Activated CD4-positive, alpha-beta T cell treated with anti-CD3 and anti-CD28 coated beads for 4 hours (primary cell): ENCODE measurements at places on chromosomes 5 and 9.

DNA sequence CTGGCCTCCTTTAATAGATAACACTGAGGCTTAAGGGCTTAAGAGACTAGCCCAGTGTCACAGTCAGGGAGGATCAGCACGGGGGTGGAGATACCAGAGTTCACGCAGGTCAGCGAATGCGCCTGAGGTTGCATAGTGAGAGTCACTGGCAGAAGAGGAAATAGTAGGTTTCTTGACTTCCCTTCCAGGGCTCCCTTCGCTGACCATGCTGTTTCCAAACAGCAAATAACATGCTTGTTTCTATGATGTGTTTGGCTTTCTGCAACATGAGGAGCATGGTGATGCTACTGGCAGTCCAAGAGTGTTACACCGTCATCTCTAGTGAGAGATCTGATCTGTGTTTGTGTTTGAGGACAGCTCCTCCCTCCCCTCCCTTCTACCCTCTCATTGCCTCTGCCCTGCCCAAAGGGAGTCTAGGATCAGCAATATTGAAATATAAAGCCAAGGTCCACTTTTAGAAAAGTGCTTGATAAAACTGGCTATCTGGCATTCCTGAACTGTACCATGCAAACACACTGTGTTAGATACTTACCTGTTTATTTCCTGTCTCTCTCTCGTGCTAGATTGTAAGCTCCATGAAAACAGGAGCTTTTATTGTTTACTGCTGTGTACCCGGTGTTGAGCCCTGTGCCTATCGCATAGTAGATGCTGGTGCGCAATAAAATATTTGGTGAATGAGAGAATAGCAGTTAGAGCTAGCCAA lies 12.3 kb downstream of the TLE4 start:
- DNase-seq = peak; percentile 23

DNA sequence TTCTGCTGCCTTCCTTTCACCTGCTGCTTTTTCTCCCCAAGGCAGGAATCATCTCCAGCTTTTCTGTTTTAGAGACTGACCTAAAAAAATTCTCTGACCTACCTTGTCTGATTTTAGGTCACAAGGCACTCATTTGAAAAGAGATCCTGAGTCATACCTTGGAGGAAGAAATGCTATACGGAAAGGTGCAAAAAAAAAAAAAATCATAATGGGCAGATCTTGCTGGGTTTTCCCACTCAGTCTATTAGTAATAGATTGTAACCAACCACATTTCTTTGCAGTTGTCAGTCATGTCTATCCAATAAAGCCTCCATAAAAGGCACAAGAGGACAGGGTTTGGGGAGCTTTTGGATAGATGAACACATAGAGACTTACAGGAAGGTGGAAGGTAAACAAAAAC lies 70.0 kb downstream of the MTREX start:
- no peak for DNase-seq

DNA sequence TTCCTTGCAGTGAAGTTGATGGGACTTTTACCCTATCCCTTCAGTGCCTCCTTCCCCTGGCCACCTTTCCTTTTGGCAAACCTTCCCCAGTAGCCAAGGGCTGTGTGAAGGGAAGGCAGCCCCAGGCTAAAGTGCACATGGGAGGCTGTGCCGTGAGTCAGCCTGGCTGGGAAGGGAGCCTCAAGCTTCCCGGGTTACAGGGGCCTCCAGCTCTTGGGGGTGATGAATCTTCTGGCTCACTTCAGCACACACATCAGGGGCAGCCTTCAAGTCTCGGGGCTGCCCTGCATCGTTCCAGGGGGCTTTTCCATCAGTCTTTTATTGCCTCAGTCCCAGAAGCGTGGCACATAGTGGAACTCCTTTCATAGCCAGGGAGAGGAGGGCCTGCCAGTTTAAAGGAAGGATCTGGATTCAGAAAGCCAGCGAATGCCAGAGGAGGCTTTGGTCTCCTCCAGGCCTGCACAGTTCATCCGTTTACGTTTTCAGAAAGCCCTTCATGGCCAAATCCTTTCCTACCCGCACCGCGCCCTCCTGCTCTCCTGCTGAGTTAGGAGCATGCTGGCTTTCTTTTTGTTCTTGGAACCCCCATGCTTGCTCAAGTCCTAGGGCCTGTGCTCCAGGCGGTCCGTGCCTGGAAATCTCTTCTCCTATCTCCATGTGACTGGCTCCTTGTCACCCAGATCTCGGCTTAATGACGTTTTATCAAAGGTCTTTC lies 134.8 kb upstream of the KLF4 start:
- no peak for DNase-seq

DNA sequence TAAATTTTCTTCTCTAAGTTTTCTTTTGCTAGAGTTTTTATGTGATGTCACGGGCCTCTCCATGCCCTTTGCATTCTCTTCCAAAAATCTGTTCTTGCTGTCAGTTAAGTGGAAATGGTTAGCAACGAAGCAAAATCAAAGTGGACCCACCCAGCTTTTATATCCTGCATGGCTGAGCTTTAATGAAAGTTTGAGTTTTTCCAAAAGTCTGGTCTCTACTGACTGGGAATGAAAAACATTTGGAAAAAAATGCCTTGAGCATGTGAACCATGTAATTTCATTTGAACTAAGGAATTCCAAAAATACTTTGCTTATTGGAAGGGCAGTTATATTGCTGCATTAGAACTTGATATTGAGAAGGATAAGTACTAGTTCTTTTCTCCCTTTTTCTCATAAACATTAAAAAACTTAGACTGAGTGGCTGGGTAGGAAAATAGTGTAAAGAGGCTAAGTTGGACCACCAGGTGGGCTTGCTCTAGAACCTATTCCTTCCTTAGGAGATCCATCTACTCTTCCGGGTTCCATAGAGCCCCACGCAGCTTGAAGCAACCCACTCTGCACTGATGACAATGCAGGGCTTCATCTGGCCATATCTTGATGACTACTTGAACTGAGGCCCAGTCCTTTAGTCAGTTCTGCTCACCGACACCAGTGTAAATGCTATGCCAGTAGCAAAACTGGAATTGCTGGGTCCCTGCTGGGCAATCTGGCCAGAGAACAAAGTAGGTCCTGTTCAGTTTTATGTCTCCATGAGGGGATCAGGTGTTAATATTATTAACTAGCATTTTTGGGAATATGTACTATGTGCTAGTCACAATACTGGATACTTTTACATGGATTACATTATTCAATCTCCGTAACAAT lies 17.4 kb upstream of the RIC1 start:
- no peak for DNase-seq

GRCh38 chr5:96936431-96937320 lies 796 bp downstream of the LNPEP start:
- DNase-seq = peak; percentile 31

DNA sequence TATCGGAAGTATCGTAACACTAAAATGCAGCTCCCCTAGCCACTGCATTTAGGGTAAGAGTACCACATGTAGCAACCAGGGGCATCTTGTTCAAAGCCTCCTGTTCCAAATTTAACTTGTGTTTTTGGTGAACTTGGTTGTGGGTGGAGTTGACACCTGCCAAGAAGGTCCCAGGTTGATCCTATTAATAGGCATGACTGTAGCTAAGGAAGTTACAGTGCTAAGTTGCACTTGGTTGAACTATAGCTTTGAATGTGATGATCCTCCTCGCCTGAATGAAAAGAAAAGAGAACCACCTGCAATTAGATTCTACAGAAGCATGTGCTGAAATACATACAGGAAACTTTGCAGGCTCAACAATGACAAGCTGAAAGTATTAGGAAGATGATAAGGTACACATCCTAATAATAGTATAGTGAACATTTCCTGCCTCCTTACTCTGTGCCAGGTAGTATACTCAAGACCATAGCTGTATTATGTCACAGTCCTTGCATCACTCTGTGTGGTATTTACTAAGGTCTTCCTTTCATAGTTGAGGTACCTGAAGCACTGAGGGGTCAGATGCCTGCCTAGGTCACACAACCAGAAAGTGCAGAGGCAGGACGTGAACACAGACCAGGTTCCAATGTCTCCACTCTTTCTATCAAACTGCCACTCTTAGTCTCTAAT lies 64.5 kb upstream of the PIP5K1B start:
- DNase-seq = no peak

- DNase-seq = no peak
Observed at GRCh38 chr9:129561594-129562281, 59.2 kb downstream of the C9orf50 start.

- DNase-seq = no peak
Observed at GRCh38 chr5:55421074-55421529, 113.3 kb downstream of the MTREX start.

- no peak for DNase-seq
Observed at GRCh38 chr5:38500573-38501260, 55.7 kb downstream of the LIFR start.
